ENCODE measurements at places on chromosomes 1 and 21.

GRCh38 chr21:32336711-32337110, 38.1 kb downstream of the MRAP start:
- DNase-seq: no peak

DNA sequence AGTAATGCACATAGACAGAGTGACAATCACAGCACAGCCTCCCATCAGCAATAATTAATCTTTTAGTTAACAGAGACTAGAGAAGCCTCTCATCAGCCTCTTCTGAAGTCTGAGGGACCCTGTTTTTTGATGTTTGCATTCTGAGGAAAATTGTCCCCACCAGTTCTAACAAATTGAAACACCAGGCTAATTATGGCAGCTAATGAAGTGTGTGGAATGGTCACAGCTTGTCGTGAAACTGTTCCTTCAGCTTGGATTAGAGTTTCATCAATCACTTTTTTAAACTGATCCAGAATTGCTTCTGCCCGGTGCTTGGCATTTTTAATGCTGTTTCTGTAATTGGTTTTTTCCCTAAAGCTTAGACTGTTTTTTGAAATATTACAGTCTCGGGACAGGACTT, 208.0 kb downstream of the SPATA17 start:
- DNase-seq: no peak

GRCh38 chr1:153786038-153786790, 11.0 kb downstream of the SLC27A3 start:
- DNase-seq: no peak

DNA sequence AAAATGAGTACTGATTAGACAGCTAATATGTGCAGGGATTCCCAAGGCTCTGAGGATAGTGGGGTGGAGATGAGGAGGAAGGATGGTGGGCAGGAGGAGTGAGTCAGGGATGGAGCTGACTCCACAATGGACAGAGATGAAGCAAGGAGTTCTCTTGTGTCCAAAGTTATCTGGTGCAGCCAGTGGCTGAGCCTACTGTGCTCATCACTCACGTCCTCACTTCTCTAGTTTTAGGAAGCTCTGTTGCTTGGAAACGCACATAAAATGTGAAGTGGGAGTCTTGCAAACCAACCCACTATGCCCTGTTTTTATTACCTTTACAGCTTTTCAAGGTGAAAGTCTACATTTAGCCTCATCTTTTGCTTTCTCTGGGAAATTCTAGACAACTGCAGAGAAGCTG, 36.5 kb upstream of the SAMD13 start:
- no peak for DNase-seq

DNA sequence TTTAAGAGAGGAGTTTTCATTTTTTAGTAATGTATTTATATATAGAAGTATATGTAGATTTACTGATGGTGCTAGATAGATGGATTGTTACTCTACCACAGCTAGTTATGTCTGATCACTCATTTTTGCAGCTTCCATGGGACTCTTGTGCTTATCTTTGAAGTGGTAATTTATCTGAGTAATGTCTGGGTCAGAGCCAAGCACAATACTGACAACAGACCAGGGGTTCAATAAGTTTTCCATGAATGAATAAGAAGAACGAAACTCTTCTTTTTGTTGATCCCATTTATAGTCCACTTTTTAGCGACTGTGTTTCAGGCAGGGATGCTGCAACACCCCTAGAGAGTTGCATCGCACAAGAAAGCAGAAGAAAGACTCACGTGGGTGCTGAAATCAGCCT, 935.2 kb downstream of the PLA2G4A start:
- no peak for DNase-seq

GRCh38 chr1:97451046-97451826, 469.6 kb downstream of the DPYD start:
- no peak for DNase-seq

- no peak for DNase-seq
Measured at GRCh38 chr1:194338241-194338948, 1152.0 kb upstream of the B3GALT2 start.

DNA sequence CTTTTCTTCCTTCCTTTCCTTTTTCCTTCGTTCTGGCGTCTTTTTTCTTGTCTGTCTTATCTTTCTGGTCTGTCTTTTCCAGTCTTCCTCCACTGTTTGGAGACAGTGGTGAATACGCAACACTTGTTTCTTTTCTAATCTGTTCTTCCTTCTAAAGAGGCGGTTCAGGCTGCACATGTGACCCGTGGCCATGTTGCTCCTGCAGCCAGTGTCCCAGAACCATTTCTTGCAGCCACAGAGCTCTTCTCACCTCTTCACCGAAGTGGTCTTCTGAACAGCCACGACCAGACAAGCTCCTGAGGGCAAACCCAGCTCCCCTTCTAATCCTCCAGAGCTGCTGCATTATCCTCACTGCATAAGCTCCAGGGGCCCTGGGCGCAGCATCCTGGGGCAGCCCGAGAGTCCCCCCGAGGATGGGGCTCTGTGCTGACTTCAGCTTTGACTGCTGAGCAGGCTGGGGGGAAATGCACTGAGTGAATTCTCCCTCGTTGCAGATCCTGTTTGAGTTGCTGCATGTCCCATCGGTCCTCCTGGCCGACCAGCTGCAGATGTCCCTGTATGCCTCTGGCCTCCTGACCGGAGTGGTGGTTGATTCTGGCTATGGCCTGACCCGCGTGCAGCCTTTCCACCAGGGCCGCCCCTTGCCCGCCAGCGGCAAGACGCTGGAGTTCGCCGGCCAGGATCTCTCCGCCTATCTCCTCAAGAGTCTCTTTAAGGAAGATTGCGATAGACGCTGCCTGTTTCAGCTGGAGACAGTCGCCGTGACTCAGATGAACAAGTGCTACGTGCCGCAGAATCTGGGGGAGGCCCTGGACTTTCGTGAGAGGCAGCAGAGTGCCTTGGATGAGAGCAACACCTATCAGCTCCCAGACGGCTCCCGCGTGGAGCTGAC, 70.4 kb downstream of the ACTL8 start:
- DNase-seq: no peak

- no peak for DNase-seq
Measured at GRCh38 chr1:154951901-154952657, 3.8 kb downstream of the PBXIP1 start.

DNA sequence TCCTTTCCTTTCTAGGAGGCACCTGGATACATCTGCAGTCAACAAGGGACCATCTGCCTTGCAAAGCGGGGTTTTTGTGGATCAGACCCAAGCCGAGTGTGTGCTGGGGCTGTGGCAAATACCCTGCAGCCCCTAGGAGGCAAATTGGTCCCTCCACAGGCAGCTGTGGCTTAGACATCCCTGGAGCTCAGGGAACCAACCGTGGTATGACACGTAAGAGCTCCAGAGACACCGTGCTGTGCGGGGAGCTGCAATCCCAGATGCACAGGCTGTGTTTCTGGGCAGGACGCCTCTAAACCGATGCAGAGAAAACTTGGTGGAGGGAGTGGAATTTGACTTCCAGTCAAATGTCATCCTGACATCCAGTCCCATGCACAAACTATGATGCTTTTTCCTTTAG, 141.5 kb downstream of the KAZN start:
- DNase-seq: peak; percentile 7

DNA sequence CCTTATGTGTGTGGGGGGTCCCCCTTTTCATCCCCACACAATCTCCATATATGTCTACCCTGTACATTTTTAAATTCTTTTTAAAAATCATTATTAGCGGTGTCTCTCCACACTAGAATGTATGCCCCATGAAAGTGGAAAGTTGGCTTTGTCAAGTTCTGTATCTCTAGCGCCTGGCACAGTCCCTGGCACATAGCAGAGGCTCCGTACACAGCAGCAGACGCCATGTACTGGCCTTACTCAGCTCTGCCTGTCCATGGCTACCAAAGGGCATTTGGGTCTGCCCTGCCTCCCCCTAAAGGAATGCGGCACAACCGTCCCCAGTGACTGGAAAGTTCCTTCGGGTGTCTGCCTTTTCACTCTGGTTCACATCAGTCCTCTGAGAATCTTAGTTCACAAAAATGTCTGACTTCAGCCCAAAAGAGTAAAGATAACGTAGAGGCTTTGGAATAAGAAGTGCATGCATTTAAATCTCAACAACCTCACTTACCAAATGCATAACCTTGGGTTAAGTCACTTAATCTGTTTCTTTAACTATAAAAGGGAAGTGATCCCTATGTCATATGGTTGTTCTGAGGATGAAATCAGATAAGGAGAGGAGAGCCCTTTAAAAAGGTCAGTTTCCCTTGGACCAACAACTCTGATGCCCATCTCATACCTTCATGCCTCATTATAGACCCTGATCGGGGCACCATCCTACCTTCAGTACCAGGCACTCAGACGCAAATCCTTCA, 61.1 kb downstream of the CD46 start:
- DNase-seq: no peak

- no peak for DNase-seq
Measured at GRCh38 chr1:157105988-157106812, 6.6 kb upstream of the ETV3L start.

DNA sequence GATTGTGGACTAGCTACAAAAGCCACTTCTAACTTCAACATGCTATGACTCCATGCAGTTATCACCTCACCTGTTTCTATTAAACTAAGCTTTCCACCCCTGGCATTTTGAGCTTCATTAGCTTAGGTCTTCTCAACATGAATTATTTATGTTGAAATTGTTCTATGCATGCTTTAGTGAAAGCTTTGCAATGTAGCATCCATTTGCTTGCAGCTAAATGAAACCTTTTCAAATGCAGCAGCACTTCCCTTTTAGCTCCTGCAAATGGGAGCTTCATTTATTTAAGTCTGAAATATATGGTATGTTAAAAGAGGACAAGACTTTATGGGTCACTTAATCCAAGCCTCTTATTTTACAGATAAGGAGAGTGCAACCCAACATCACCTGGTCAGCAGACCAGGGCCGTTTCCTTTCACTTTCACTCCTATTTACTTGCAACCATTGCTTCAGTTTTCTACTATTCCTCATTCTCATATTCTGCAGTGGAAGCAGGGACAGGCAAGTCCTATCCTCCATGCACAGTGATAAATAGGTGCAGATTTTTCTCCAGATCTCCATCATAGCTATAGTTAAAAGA, 56.4 kb upstream of the SAMSN1 start:
- no peak for DNase-seq

DNA sequence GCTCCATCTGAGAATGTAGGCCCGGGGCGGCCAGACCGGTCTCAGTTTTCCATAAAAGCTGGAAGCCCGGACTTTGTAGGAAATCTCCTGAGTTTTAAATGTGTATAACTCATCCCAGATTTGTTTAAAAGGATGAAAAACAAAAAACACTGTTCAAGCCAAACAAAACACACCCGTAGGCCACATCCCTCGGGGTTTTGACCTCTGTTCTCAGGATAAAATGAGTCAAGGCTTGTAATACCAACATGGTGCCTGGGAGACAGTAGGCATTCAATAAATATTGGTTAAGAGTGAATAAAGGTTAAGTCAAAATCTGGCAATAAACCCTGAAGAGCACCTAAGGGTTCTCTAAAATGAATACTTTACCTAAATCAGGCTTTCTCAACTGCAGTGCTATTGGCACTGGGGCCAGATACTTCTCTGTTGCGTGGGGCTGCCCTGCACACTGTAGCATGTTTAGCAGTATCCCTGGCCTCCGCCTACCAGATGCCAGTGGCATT, 55.0 kb downstream of the KAZN start:
- DNase-seq: no peak

GRCh38 chr1:57678138-57678537, 254.3 kb upstream of the DAB1 start:
- peak; percentile 7 for DNase-seq

- no peak for DNase-seq
Measured at GRCh38 chr1:30705698-30706097, 17.7 kb downstream of the MATN1 start.
